NB4 (cell line): ENCODE measurements at places on chromosomes 2 and 18.

GRCh38 chr18:10659594-10659993 is 133.8 kb downstream of the NAPG start:
- DNase-seq = no peak

DNA sequence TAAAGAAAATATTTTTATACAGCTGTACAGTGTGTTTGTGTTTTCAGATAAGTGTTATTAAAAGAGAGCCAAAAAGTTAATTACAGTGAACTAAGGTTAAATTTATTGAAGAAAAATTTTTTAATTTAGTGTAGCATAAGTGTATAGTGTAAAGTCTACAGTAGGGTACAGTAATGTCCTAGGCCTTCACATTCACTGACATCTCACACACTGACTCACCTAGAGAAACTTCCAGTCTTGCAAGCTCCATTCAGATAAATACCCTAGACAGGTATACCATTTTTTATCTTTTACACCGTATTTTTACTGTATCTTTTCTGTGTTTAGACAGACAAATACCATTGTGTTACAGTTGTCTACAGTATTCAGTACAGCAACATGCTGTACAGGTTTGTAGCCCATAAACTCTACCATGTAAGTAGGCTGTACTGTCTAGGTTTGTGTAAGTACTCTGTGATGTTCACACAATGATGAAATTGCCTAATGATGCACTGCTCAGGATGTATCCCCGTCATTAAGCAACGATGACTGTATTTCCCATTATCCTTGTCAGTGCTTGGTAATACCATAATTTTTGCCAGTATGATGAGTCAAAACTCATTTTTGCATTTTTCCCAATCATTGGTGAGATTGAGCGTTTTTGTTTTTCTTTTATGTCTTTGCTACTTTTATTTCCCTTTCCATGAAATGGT is 48.2 kb upstream of the B3GNT2 start:
- no peak for DNase-seq

DNA sequence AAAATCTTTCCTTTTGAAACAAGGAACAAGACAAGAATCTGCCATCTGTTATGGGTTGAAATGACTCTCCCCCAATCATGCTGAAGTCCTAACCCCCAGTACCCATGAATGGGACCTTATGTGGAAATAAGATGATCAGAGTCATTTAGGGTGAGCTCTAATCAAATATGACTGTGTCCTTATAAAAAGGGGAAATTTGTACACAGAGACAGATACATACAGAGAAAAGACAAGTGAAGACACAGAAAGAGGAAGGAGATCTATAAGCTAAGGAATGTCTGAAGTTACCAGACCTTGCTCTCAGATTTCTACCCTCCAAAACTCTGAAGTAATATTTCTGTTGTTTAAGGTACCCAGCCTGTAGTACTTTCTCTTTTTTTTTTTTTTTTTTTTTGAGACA is 15.7 kb downstream of the TGFBRAP1 start:
- peak; percentile 35 for DNase-seq

DNA sequence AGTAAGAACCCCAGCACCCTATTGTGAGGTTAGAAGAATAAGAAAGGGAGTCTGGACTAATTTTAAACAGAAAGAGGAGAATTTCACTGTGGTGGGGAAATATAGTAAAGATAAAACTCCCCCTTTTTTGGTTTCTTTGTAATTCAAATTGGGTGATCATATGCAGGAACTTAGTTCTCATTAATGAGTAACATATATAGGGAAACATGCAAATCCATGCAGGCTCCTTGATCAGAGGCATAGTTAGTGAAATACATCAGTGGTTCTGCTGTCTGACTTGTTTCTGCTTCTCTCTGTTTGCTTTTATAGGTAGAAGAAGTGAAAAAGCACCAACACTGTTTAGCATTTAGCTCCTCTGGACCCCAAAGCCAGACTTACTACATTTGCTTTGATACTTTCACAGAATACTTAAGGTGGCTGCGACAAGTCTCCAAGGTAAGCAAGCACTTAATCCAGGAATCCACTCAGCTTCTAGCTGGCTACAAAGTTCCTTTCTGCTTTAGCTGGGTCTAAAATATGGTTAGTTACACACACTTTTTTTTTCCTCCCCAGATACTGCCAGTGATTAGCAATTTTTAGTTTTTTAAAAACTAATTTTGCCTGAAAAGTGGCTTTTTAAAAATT is 123.2 kb downstream of the PHLPP1 start:
- DNase-seq = no peak

DNA sequence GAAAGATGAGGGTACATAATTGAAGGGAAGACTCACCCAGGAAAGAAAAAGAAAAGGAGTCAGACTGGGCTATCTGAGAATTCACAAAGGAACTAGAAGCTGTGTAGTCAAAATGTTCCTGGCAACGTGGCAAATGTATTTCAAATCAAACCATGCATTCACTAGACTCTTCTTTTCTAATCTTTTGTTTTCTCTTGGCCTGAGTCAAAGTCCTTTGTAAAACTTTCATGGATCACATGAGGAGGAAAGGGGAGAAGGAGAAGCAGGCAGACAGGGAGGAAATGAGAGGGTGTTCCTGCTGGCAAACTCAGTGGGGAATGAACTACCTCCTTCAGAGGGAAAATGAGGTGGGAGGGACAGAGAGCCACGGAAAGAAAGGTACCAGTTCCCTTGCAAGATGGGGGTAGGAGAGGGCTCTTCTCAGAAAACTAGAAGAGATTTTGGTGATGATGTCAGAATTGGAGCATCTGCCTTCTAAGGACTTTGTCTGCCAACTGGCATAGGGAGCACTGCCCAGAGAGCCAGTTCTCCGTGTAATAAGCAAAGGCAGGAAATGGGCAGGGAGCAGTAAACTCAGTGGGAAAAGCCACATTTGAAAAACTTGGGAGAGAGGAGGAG is 51.4 kb downstream of the SLC8A1 start:
- DNase-seq = no peak

DNA sequence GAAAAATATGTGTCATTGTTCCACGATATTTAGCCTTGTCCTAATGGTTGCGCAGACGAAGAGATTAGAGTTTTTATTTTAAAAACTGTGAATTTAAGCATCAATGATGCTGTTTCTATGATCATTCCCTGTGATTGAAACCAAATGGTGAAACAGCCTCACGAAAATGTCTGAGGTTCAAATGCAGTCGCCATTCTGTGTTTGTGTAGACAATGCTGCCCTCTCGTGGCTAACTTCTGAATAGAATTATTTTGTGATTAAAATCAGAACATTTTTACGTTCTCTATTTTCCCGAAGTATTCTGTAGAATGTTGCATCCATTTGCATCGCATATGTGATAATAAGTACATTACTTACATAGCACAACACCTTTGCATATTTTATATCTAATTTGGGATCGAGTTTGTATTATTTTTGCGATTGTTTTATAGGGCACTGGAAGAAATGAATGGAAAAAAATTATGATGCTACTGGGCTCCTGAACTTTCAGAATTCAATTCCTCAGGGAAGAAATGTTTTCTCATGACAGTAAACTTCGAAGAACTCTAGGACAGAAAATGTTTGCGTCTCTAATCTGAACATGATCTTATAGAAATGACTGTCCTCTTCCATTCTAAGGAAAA is 54.8 kb upstream of the CREB1 start:
- DNase-seq = peak; percentile 73

DNA sequence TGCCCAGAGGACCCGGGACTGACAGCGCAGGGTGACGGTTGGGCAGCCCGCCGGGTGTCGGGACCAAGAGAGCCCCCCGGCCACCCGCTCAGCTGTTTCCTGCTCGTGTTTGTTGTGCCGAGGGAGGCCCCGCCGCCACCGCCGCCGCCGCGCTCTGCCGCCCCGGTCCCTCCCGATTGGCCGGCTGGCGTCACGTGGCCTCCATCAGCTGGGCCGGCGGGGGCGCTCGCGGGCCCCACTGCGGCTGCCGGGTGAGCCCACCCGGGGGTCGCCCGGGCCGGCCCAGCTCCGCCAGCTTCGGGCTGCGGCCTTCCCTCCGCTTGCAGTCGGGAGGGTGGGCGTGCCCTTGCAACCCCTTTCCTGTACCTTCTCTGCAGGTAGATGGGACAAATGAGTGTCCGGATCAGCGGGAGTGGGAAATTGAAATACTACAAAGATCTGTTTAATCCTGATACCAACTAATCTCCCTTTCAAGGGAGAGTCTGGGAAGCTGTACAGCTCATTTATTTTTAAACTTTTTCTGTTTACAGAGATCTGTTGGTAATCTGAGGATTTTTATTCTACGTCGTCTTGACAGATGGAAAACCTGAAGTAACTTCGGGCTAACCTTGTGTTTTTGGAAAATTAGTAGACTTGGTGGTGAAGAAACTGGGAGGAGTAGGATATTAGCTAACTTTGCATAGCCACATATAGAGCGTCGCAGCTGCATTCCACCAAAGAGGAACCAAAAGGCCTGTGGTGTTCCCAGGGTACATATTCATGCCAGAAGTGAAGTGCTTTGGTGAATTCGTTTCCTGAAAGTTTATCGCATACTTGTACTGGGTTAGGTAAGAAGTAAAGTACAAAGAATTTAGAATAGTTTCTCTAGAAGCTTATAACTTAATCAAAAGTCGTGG is 1.2 kb downstream of the YPEL5 start:
- DNase-seq = peak; percentile 80

- no peak for DNase-seq
Observed at GRCh38 chr2:5041501-5041900, 650.7 kb upstream of the SOX11 start.

DNA sequence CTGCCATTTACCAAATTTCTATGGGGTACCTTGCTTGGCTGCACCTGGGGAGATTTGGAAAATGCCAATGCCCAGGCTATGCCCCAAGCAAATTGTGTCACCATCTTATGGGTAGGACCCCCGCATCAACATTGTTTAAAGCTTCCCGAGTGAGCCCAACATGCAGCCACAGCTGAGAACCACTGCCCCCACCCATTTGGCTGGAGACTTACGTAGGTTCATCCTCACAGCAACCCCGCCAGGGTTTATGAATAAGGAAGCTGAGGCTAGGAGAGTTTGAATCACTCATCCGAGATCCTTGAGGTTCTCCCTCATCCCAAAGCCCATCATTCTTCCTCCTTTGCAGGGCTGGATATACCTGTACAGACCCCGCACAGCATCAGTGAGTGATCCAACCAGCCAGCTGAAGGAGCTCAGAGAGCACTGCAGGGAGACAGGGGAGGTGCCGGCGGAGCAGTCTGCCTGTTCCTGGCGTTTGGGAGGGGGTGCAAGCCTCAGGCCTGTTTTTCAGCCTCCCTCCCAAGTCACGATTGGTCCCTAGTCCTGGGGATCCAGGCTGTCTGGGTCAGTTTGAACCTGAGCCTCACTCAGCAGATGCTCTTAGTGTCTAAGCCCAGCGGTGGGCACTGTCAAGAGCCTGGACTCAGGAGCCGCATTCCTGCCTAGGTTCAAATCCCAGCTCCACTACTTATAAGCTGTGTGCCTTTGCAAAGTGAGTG is 164.9 kb downstream of the SMAD7 start:
- DNase-seq = no peak

DNA sequence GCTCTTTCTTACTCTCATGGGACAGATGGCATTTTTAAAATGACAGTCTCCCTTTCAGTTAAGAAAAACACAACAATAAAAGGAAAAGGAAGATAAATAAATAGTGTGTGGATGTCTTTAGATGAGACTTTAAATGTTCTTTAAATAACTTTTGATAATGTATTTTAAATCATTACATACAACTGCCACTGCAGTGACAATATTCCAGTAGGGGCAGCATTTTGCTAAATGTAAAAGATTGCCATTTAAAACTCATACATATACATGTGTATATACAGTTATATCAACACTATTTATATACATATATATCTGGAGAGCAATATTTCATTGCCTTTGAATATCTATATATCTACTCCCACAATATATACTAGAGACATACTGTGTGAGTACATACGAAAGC is 90.7 kb downstream of the INO80D start:
- DNase-seq = no peak

DNA sequence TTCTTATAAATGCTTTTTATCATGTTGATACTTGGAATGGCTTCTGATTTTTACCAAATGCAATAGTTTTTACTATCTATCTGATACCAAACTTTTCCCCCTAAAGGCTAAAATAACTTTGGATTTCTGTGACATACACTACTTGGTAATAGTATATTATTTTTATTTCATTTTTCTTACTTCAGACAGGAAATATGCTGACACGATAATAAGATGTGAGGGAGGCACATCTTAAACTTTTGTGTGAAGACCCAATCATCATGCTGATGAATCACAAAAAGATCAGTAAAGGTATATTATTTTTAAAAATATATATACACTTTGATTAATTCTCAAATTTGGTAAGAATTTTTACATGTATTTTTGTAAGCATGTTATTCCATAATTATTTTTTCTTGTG is 122.8 kb downstream of the TGIF1 start:
- no peak for DNase-seq

DNA sequence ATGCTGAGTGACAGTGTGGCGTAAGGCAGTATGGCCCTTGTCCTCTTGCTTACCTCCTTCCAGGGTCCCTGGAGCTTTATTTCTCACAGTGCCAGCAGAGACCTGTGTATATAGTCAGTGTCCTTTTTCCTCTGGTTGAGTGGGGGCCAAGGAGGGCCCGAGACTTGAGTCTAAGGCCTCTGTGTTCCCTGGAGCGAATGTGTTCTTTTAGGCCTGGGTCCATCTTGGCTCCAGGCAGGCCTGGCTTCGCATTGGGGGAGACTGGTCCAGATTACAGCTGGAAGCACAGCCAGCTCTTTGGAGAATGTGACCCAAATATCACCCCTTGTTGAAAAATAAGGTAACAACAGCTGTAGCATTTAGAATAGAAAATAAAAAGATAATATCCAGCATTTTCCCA is 5.0 kb downstream of the VAMP5 start:
- no peak for DNase-seq

GRCh38 chr2:112839407-112840067 is 3.0 kb upstream of the IL1B start:
- peak; percentile 82 for DNase-seq

GRCh38 chr2:3785220-3785889 is 82.0 kb downstream of the DCDC2C start:
- no peak for DNase-seq
